Activated T-helper 17 cell treated with anti-CD3 and anti-CD28 coated beads, Interleukin-2, amount 50 U/mL, for 72 hours (primary cell): ENCODE measurements at places on chromosomes 1 and 21.

DNA sequence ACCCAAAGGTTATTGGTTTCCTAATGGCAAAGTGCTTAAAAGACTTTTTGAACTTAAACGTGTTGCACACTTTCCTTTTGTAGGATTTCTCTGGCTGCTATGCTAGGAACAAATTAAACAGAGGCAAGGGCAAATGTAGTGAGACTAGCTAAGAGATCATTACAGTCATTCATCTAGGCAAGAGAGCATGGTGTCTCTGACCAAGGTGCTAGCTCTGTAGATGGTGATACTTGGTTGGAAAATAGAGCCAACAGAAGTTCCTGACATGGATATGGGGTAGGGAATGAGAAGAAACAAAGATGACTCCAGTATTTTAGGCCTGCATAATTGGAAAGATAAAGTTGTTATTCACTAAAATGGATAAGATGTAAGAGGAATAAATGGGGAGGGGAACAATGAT lies 6.1 kb downstream of the TNFSF18 start:
- H3K4me3 ChIP-seq: no peak overlapping the region
- no peak for ATAC-seq
- H3K27ac ChIP-seq: no peak overlapping the region
- no peaks in the 10 kb centered on the region for H3K36me3 ChIP-seq
- H3K27me3 ChIP-seq: peaks cover 3% of the 10 kb centered on the region

DNA sequence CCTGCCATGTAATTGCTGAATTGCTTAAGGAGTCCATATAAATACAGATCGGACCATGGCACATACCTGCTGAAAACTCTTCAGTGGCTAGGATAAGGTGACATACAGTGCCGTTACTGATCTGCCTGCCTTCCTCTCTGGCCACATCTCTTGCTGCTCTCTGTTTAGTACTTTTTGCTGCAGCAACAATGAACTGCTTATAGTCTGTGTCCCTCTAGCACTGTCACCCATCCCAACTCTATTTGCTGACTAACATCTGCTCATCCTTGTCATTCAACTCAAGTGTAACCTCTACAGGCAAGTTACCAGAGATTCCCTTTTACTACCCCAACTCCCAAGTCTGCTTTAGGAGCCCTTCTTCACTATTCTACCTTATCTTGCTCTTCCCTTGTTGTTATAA lies 65.6 kb downstream of the GTF2B start:
- peaks cover 60% of the 10 kb centered on the region for H3K36me3 ChIP-seq
- no peak overlapping the region for H3K4me3 ChIP-seq
- no peak overlapping the region for H3K27ac ChIP-seq

DNA sequence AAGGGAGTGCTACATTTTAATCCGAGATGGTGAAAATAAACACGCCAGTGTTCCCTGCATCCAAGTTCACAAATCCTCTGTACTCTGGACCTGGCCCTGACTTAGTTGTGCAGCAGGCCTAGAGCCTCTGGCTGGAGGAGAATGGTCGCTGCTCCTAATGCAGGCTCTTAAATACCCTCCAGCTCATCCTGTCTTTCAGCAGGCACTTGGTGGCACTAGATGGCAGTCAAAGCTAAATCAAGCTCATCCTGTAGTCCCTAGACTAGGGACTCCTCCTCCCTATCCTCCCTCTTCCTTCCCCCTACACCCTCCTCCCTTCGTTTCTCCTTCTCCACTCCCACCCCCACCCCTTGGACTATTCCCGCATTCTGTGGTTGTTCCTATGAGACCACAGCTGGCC lies 41.6 kb upstream of the MTR start:
- H3K27ac ChIP-seq: no peak overlapping the region
- peaks cover 15% of the 10 kb centered on the region for H3K27me3 ChIP-seq
- no peak overlapping the region for H3K4me3 ChIP-seq
- ATAC-seq: no peak
- H3K36me3 ChIP-seq: no peaks in the 10 kb centered on the region
- no peaks in the 10 kb centered on the region for H3K4me1 ChIP-seq

DNA sequence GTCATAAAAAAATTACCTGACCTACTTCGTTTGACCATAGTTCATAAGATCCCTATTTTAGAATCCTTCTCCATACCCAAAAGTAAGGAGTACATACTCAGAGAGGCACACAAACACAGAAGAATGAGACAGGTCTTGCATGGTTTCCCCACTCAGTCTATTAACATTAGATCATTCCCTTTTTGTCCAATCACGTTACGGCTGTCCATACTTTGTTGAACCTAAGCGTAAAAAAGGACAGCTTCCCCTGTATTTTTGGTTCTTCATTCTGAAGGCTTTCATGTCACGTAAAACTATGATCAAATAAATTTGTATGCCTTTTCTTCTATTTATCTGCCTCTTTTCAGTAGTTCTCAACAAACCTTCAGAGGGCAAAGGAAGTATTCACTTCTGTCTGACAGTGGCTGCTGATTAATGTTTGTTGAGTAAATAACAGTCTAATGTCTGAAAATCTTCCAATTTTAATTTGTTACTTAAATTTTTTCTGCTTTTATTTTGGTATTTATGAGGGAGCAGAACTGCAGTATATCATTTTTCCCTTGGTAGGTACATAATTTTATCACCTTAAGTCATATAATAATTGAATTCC lies 16.4 kb downstream of the PKN2 start:
- no peak for ATAC-seq
- H3K27ac ChIP-seq: no peak overlapping the region
- no peak overlapping the region for H3K4me3 ChIP-seq
- peaks cover 14% of the 10 kb centered on the region for H3K4me1 ChIP-seq
- peaks cover 30% of the 10 kb centered on the region for H3K36me3 ChIP-seq

- no peaks in the 10 kb centered on the region for H3K36me3 ChIP-seq
- no peaks in the 10 kb centered on the region for H3K4me1 ChIP-seq
- H3K27me3 ChIP-seq: peaks cover 34% of the 10 kb centered on the region
- no peak for ATAC-seq
These were observed 146.2 kb downstream of the C1orf21 start for GRCh38 chr1:184533049-184533448.

DNA sequence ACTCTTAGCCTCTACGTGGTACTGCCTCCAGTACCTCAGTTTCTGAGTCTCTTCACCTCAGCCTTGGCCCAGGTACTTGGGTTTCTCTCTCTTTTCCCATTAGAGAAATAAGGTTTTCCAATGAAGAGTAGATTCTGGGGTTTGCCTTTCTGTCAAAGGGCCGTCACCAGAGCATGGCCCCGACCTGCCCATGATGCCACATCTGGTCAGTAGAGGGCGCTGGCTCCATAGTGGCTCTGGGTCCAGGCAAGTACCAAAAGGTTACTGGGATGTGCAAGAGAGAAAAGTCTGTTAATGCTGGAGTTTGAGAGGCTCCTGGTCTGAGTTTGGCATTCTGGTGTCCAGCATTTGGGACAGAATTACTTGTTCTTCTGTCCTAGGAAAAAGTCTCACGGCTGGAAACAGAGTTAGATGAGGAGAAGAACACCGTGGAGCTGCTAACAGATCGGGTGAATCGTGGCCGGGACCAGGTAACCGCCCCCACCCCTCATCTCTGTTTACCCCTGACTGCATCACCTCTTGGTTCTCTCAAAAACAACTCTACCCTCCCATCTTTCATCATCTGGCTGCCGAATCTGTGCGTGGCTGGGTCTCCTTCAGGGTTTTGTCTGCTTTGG lies 5.3 kb upstream of the TUFT1 start:
- H3K4me1 ChIP-seq: no peaks in the 10 kb centered on the region
- no peak overlapping the region for H3K27ac ChIP-seq
- H3K27me3 ChIP-seq: no peaks in the 10 kb centered on the region
- no peak overlapping the region for H3K4me3 ChIP-seq

DNA sequence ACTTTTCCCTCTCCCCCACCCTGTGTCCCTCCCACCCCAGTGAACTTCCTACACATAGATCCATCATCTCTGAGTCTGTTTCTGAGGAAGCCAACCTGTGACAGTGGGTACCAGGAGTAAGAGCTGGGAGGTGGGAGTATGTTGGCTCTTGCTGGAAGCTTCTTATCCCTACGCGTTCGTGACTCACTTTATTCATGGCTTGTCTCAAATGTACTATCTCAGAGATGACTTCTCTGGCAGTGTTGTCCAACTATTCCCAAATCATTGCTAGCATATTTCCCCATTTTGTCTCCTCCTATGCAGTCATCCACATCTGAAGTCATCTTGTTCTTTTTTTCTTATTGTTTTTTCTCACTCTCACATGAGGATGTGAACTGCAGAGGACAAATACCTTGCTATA lies 88.0 kb downstream of the HIVEP3 start:
- H3K27me3 ChIP-seq: no peaks in the 10 kb centered on the region
- H3K4me1 ChIP-seq: no peaks in the 10 kb centered on the region
- H3K36me3 ChIP-seq: no peaks in the 10 kb centered on the region

DNA sequence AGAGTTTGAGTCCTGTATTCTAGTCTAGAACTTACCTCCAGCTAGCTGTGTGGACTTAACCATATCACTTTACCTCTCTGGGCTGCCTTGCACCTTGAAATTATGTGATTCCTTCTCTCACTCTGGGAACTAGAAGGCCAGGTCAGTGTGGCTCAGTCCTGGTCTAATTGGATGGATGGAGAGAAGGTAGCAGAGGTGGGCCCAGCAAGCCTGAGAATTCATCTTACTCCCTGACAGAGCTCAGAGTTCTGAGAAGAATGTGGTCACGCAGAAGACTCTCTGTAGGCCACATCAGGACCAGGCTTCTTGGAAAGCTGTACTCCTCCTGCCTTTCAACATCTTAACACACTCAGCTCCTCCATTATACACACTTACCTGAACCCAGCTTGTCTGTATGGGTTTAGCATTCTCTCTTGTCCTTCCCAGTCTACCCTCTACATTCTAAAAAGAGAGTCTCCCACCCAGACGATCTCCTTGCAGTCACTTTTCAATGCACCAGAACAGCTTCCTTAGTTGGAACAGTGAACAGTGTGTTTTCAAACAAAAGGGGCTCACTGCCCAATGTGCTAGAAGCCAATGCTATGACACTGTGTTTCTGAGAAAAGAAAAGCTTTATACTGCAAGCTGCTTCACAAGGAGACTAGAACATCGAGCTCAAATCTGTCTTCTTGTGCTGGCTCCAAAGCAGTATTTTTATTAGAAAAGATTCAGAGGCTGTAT lies 60.5 kb downstream of the CAPN9 start:
- H3K4me3 ChIP-seq: no peak overlapping the region
- no peak for ATAC-seq
- H3K27ac ChIP-seq: no peak overlapping the region
- H3K27me3 ChIP-seq: peaks cover 6% of the 10 kb centered on the region
- no peaks in the 10 kb centered on the region for H3K4me1 ChIP-seq

DNA sequence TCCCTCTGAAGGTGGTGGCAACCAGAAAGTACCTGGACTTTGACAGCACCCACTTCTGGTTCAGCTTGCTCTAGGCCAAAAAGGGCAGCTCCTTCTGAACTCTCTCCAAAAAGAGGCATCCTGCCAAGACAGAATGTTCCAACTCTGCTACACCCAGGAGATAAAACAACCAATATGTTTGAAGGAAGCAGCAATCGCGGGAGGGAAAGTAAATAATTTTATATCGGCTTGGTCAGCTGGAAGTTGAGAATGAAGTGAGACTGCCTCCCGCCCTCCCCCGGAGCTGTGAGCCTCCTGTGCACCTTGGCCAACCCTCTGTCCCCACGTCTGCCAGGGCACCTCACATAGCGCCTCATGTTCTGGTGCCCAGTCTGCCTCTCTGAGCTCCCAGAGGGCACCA lies 130.3 kb upstream of the ATP1A1 start:
- no peaks in the 10 kb centered on the region for H3K4me1 ChIP-seq
- no peak for ATAC-seq
- peaks cover 6% of the 10 kb centered on the region for H3K27me3 ChIP-seq
- no peak overlapping the region for H3K27ac ChIP-seq

DNA sequence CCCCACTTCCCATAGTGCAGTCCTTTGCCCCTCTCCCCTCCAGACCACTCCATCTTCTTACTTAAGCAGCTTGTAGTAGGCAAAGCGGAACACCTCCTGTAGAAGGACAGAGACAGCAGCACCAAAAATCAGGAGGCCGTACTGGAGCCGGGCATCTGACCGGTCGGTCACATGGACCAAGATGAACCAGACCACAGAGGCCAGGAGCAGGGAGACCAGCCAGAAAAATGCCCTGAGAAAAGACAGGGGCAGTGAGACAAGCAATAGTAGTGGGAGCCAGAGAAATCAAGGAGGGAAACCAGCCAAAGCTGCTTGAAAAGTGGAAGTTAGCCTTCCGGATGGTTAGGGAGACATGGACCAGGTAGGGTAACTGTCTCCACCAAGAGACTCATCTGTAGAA lies 920 bp downstream of the APH1A start:
- H3K27ac ChIP-seq: peak overlapping the region; percentile 97
- H3K4me1 ChIP-seq: peaks cover 17% of the 10 kb centered on the region
- no peaks in the 10 kb centered on the region for H3K27me3 ChIP-seq
- H3K4me3 ChIP-seq: peak overlapping the region; percentile 96
- ATAC-seq: no peak
- peaks cover 50% of the 10 kb centered on the region for H3K36me3 ChIP-seq

- H3K27ac ChIP-seq: no peak overlapping the region
- H3K27me3 ChIP-seq: peaks cover 22% of the 10 kb centered on the region
- no peaks in the 10 kb centered on the region for H3K36me3 ChIP-seq
- no peak overlapping the region for H3K4me3 ChIP-seq
These were observed 31.7 kb upstream of the COG2 start for GRCh38 chr1:230610589-230610988.

- H3K27me3 ChIP-seq: no peaks in the 10 kb centered on the region
- H3K4me3 ChIP-seq: no peak overlapping the region
- no peak for ATAC-seq
- H3K27ac ChIP-seq: no peak overlapping the region
- peaks cover 4% of the 10 kb centered on the region for H3K36me3 ChIP-seq
These were observed 198.7 kb upstream of the IVNS1ABP start for GRCh38 chr1:185515696-185516095.

- peaks cover 11% of the 10 kb centered on the region for H3K27me3 ChIP-seq
- no peak overlapping the region for H3K27ac ChIP-seq
- no peak overlapping the region for H3K4me3 ChIP-seq
- ATAC-seq: no peak
- H3K4me1 ChIP-seq: no peaks in the 10 kb centered on the region
These were observed 13.2 kb downstream of the CNTN2 start for GRCh38 chr1:205056188-205056611.

- no peaks in the 10 kb centered on the region for H3K27me3 ChIP-seq
- no peak for ATAC-seq
- no peaks in the 10 kb centered on the region for H3K4me1 ChIP-seq
- no peak overlapping the region for H3K27ac ChIP-seq
- no peaks in the 10 kb centered on the region for H3K36me3 ChIP-seq
These were observed 115.9 kb downstream of the FGGY start for GRCh38 chr1:59412718-59413326.

DNA sequence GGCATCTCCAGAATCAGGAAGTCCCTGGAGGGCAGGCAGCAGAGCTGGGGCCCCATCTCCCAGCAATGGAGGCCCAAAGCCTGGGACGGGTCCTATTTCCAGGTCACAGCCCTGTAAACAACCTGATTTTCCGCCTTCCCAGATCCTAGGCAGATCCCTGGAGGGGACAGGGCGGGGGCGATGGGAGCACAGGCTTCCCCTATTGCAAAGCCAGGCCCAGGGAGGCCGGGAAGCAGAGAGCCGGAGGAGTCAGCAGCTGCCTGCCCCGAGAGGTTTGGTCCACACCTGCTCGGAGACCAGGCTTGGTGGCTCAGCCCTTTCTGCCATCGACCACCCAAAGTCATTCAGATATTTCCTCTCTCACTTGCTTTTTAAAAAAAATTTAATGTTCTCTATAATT lies 29.2 kb downstream of the CASZ1 start:
- H3K27me3 ChIP-seq: peaks cover 7% of the 10 kb centered on the region
- ATAC-seq: no peak
- H3K4me1 ChIP-seq: no peaks in the 10 kb centered on the region
- H3K27ac ChIP-seq: no peak overlapping the region

- ATAC-seq: no peak
- peak overlapping the region; percentile 24 for H3K27ac ChIP-seq
- no peaks in the 10 kb centered on the region for H3K27me3 ChIP-seq
- H3K4me1 ChIP-seq: peaks cover 3% of the 10 kb centered on the region
- no peak overlapping the region for H3K4me3 ChIP-seq
These were observed 86.1 kb downstream of the CLSTN1 start for GRCh38 chr1:9737671-9738070.
